ENCODE measurements at places on chromosomes 1 and 21.

GRCh38 chr1:99811747-99812146 is 38.4 kb upstream of the AGL start:
- no peak for DNase-seq

- no peak for DNase-seq
Measured at GRCh38 chr1:81144240-81144825, 656.4 kb upstream of the ADGRL2 start.

GRCh38 chr1:171233183-171233582 is 15.1 kb upstream of the FMO1 start:
- peak; percentile 7 for DNase-seq

GRCh38 chr21:37829447-37829846 is 86.8 kb downstream of the KCNJ6 start:
- peak; percentile 15 for DNase-seq

GRCh38 chr1:2591581-2592261 is 5.1 kb downstream of the PRXL2B start:
- no peak for DNase-seq

DNA sequence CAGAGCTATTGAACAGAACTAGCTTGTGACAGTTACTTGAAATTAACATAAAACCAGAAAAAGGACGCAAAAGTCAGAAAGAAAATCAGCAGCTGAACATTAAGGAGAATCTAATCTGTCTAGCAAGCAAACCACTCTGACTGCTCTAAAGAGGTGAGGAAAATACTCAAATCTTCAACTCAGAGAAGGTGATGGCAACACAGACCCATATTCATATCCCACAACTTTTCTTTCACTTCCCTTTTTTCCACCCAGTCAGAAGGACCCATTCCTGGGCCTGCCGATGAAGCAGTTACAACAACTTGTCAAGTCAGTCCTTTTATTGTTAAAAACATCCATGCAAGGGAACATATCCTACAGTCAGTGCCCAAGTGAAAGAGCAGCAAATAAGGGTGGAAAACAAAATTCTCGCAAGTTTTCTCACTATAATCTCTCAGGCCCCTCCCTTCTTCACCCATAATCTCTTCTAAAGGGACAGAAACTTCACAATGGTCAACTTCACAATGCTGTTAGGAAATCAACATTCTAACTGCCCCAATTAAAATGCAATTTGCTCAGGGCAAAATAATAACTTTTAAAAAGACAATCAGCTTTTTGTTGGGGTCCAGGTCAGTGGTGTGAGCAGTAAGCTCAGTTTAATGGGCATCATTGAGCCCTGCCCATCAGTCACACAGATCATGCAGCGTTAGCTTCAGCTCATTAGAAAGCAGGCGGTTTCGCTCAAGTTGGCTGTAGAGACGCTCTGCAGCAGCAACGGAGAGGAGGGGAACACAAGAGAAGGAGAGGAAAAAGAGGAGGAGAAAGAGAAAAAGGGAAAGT is 3.6 kb upstream of the NUP210L start:
- DNase-seq = peak; percentile 89

DNA sequence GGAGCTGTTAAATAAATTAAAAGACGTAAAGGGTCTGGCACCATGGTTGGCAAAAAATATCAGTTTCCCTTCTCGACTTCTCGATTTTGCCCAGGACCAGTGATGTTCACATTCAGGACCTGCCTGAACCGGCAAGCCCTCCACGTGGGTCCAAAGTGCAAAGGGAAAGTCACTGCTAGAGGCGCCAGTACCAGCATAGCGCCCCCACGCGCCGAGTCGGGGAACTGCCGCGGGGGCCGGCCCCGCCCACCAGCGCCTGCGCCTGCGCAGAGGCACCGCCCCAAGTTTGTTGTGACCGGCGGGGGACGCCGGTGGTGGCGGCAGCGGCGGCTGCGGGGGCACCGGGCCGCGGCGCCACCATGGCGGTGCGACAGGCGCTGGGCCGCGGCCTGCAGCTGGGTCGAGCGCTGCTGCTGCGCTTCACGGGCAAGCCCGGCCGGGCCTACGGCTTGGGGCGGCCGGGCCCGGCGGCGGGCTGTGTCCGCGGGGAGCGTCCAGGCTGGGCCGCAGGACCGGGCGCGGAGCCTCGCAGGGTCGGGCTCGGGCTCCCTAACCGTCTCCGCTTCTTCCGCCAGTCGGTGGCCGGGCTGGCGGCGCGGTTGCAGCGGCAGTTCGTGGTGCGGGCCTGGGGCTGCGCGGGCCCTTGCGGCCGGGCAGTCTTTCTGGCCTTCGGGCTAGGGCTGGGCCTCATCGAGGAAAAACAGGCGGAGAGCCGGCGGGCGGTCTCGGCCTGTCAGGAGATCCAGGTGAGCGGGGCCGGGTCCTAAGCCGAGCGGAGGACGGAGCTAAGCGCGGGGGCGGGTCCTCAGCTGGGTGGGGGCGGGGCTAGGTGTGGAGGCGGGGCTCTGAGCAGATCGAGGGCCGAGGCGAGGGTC is at the start of gene PINK1:
TSS of gene PINK1 (plus strand) at position 269 of the 875 bp plus-strand sequence. CDS start at position 360, 91 bp downstream.
- peak; percentile 80 for DNase-seq

- DNase-seq = no peak
Measured at GRCh38 chr1:155186794-155187455, 13.3 kb downstream of the TRIM46 start.

DNA sequence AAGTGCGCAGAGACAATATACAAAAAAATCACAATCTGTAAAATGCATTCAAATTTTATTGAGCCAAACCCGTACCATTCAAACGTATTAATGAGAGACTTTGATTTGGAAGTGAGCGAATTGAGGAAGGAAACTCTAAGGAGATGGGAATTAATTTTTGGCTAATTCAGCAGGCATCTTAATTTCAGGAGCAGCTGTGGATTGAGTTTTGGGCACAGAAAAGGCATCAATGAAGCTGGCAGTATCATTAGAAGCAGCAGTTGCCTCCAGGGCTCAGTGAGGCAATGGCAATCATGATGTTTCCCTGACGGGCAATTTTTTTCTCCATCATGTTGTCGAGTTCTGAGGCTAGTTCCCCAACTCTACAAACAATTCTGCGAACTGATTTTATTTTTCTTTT is 2041.6 kb downstream of the NCAM2 start:
- no peak for DNase-seq

GRCh38 chr1:150271291-150271959 is 1.2 kb upstream of the C1orf54 start:
- DNase-seq = no peak
